ENCODE measurements at places on chromosomes 2 and 18. TPM values are rescaled to one million over a fixed set of nuclear protein-coding genes. Genes with fewer than 3 reads are reported as not detected.

DNA sequence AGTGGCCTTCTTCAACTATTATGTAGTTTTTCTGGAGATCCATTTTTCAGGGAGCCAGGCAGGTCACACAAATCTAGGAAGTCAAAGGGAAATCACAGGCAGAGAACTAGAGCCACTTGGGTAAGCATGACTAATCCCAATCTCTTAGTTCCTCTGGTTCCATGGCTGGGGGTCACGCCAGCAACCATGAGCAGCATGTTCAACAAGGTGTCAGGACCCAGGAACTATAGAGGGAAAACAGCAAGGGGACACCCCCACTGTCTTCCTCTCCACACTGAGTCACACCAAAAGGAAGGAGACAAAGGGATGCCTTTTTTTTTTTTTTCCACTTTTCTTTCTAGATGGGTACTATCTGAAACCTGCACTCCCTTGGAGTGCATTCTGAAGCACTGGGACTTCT, 250.9 kb downstream of the OTX1 start:
- DNase-seq = no peak

Gene GAREM1
- 0.41 TPM for total RNA-seq

DNA sequence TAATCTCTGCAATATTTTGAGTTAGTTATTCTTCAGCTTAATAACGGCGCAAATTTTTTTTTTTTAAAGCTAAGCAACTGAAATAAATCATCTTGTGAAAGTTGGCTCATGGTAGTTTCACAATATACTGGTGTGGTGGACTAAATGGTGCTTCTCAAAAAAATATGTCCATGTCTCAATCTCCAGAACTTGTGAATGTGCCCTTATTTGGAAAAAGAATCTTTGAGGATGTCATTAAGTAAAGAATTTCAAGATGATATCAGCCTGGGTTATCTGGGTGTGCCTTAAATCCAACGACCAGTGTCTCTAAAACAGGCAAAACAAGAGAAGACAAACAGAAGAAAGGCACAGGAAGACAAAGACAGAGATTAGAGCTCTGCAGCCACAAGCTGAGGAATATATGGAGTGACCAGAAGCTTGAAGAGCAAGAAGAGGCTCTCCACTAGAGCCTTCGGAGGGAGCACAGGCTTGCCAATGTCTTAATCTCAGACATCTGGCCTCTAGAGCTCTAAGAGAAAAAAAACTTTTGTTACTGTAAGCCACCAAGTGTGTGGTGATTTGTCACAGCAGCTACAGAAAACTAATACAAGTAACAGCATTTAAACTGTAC, 71.4 kb downstream of the HNMT start:
- no peak for DNase-seq

Gene OXER1
- not detected for total RNA-seq

GRCh38 chr2:240893363-240893844, 2.6 kb downstream of the MAB21L4 start:
- DNase-seq = no peak

- no peak for DNase-seq
These were observed 1.7 kb upstream of the MYO3B start for GRCh38 chr2:170176212-170176611.

DNA sequence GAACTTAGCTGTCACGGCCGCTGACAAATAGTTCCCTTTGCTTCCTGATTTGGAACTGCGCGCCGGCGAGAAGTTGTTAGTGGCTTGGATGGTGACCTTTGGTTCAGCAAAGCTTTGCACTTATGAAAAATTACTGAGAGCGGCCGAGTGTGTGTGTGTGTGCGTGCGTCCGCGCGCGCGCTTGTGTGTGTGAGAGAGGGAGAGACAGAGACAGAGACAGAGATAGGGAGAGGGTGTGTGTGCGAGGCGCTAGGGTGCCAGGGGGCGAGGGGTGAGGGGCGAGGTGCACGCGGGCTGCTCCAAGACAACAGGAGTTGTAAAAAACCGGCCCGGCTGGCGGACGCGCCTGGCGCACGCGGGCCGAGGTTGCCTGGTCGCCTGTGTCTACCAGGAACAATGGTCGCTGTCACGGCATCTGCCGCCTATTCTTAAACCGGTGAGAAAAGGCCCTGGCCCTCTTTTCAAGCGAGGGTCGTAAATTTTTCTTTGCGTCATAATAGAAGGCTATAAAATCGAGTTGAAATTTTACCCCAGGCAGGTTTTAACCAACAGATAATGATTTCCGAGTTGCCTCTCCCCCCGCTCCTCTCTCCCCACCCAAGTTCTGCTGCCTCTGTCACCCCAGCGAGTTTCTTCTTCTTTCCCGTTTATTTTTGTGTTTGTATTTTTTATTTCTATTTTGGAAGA, 535 bp downstream of the HOXD3 start:
- no peak for DNase-seq
